Calu3 (cell line): ENCODE measurements at places on chromosomes 5 and 9. TPM values are rescaled to one million over a fixed set of nuclear protein-coding genes. Genes with fewer than 3 reads are reported as not detected.

The MARCOL gene
- not detected in 2 replicates for total RNA-seq

The GLDC gene
- total RNA-seq = 5.1 and 8.0 TPM in 2 replicates

The GMCL2 gene
- not detected in 2 replicates for total RNA-seq

DNA sequence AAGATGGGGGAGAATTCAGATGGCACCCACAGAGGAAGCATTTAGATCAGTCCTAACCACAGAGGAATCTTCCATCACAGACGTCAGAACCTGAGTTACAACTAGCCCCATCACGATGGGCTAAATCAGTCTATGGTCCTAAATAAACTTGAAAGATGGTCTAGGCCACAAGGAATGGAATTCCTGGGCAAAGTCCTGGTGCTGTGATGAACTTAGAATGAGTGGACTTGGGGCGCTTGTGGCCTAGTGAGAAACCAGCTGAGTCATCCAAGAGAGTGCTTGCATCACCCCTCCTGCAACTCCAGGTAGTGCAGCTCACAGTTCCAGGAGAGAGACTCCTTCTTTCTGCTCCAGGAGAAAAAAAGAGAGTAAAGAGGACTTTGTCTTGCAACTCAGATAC, 722.9 kb upstream of the RGMB start:
- no peak for DNase-seq

- no peak for DNase-seq
Observed at GRCh38 chr5:60958088-60958487, 13.1 kb downstream of the NDUFAF2 start.

DNA sequence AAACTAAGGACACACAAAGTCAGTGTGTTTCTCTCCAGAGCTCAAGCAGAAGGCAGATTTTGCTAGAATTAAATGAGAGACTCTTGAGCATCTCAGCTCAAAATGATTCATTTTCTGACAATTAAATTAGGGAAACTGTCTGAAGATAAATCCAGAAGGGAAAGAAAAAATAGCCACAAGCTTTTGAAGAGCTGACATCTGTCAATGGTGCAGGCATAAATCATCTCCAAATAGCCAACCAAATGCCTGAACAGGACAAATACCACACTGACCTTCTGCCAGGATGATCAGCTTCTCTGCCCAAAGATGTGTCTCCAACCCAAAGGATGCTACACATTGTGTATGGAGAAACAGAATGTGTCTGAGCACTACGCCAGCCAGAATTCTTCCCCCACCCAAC, 199.3 kb downstream of the CTNND2 start:
- DNase-seq = no peak

DNA sequence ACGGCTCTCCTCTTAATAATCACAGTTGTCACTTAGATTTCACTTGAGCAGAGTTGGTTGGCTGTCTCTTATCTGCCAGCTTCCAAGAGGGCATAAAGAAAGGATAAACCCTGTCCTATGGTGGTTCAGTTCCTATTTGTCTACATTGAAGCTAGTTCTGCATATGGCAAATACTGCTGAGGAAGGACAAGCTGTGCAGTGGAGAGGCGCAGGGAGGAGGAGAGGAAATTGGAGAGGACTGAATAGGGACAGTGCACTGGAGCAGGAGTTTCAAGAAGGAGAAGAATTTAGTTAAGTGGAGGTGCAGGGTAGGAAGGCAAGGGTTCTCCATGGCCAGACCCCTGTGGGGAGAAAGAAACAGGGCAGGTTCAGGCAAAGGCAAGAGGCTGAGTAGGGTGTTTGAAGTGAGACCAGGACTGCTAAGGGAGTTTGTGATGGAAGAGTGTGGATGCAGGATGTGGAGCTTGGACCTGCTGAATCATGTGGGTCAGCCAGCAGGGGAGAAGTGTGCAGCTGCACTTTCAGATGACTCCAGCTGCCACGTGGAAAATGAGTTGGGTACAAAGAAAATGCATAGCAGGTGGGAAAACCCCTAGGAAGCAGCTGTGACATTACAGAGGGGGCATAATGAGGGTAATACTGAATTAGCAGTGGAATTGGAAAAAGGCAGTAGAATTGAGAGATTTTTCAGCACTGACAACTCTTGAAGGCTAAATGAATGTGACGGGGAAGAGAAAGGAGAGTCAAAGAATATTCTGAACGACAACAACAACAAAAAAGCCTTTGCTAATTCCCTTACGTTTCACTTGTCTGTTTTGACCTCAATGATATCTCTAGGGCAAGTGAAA, 66.8 kb downstream of the MAMDC2 start:
- DNase-seq = no peak

DNA sequence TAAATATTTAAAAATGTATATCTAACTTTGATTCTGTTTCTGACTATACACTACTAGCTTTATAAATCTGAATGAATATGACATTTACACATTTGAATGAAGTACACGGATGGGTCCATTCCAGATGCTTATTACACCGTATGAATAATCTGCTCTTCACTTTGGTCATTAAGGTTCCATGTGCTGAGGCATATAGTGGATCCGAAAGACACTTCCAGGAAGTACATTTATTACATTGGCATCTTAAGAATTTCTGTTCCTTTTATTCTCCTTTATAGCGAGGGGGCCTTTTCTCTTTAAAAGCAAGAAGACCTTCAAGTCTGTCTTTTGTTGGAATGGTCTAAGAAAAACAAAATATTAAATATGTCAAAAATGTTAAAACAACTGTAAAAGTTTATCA, 147.6 kb downstream of the AUH start:
- DNase-seq = no peak

DNA sequence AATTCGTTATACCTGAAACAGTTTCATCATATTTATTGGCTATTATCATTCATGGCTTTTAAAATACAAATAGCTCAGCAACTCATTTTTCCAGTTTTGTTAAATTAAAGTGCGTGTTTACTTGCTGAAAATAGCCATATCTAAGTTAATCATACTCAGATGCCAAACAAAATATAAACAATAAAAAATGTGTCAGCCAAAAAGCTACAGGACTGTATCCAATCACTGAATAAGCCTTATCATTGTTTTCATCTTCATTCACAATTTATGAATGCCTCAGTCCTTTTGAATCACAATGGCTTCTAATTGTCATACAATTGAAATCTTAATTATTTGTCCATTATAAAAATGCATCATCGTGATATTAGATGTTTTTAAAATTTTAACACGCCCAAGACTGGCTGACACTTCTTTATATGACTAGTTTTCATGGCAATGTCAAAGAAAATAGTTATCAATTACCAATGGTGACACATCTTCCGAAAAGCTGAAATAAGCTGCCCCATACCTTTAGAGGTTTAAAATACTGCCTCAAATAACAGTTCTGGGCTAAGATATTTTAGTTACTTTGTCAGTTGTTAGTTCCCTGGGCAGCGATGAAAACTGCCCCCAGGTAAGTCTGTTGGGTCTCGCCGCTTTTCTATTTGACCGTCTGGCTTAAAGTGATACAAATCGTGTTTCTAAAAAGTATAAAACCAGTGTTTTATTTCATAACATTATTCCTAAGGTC, 1.8 kb downstream of the NFIB start:
- no peak for DNase-seq

GRCh38 chr5:83576341-83576740, 104.8 kb downstream of the VCAN start:
- DNase-seq = no peak

- no peak for DNase-seq
Observed at GRCh38 chr9:100083448-100084127, 15.2 kb downstream of the ERP44 start.
